ENCODE measurements at places on chromosomes 1 and 21. TPM values are rescaled to one million over a fixed set of nuclear protein-coding genes. Genes with fewer than 3 reads are reported as not detected.
A peak's percentile ranks its signal among the peaks of the same experiment; 100 is the strongest.

MMP23B gene
- total RNA-seq = 2.7 TPM

DNA sequence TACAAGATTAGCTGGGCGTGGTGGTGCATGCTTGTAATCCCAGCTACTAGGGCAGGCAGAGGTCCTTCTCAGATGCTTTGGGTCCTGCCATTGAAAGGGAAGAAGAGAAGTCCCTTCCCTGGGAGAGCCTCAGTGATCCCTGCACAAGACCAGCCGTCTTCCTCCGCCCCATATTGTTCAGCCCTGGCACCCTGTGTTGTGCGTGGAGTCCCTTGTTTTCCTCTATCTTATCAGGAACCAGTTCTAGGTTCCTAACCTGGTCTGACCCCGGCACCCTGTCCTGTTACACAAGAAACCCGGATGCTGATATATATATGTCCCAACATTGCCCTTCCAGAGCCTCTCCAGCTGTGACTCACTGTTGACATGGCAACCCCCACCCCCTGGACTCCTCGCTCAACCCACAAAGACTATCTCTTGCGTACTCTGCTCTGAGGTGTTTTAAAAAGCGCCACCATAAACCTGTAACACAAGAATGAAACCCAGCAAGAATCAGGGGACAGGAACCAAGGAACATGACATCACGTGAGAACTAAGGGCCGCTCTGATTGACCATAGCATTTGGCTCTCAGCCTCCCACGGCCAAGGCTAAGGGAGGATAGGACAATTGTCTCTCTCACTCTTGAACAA, 4.8 kb downstream of the MX2 start:
- no peak for DNase-seq

- DNase-seq = no peak
Measured at GRCh38 chr1:200653022-200653462, 16.7 kb downstream of the DDX59 start.

GRCh38 chr1:51578383-51579109, 38.3 kb upstream of the OSBPL9 start:
- DNase-seq = no peak

DNA sequence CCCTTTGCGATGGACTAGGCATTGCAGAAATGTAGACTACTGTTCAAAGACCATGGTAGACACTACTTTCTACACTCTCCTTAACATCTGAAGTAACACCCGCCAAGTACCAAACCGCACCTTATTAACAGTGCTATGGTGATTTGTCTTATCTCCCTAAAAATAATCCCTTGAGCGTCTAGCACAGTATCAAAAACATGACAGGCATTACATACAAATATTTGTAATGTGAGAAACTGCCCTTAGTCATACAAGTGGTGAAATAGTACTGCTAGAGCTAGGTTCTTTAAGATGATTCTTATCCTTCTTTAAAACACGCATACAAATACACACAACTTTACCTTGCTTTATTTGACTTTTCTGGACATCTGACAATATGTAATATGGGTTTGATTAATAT, 27.2 kb downstream of the PUM1 start:
- no peak for DNase-seq

DCST1 gene
- not detected for total RNA-seq

PTAFR gene
- total RNA-seq = not detected

- DNase-seq = no peak
Measured at GRCh38 chr21:45515241-45516061, 26.8 kb downstream of the SLC19A1 start.

DNA sequence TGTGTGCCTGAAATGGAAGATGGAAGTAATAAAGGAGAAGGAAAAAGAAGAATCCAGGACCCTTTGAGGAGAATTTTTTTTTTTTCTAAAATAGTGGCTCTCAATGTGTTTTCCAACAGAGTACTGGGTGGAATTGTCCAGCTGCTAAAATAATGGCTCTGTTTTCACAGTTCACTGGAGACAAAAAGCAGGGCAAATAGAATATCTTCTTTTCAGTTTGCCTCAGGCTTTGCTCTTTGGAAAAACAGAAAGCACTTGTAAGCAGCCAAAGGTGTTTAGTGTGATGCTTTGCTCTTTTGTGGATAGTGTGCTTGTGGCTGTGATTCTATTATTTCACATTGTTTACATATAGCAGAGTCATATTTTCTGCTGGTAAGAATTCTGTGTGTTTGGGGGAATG, 77.4 kb upstream of the MROH9 start:
- no peak for DNase-seq

DNA sequence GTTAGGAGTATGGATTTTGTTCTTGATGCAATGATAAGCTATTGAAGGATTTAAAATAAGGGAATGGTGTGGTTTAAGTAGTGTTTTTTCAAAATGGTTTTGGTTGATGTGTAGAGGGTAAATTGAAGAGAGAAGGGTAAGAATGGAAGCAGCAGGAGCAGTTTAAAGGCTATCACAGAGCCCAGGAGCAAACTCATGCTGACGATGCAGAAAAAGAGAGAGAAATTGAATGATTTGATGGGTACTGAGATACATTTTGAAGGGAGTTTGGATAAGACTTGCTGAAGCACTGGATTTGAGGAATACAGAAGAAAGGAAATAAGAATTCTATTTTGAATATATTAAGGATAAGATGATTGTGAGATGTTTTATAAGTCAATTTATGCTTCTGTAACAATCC, 300.8 kb upstream of the LYPLAL1 start:
- no peak for DNase-seq

- DNase-seq = no peak
Measured at GRCh38 chr21:34779860-34780259, 111.1 kb downstream of the CLIC6 start.

- no peak for DNase-seq
Measured at GRCh38 chr1:71068325-71069240, 12.3 kb downstream of the ZRANB2 start.

DNA sequence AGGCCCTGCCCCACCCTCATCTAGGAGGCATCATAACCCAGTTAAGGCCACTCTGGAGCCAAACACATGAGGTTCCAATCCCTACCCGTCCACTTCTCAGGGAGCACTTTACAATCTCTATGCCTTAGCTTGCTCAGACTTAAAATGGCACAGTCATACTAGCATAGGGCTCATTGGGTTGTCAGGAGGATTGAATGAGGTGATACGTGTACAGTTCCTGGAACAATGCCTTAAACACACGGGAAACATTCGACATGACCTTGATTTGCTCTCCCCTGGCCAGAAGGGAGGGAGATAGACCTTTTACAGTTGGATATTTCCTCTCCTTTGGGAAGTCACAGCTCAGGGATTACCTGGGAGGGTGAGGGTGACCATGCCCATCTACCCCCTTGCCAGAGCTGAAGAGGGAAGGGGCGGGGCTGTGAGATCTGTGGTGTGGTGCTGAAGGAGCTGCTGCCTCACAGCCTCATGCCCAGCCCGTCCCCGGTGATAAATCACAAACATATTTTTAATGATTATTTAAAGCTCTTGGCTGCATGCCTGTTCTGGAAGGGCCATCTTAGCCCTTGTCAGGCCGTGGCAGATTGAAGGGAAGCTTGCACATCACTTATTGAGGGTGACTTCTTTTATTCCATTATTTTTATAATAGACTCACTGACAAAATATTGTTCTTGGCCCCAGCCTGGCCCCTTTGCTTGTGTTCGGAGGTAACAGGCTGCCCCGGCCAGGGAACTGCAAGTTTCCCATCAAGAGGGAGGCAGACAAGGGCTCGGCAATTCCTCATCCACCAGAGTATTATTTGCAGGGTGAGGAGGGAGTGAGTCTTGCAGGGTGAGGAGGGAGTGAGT, 83.4 kb downstream of the FOXD2 start:
- no peak for DNase-seq

GRCh38 chr1:50930965-50931737, 28.9 kb downstream of the FAF1 start:
- no peak for DNase-seq

- no peak for DNase-seq
Measured at GRCh38 chr1:244735876-244736561, 83.1 kb downstream of the DESI2 start.

DNA sequence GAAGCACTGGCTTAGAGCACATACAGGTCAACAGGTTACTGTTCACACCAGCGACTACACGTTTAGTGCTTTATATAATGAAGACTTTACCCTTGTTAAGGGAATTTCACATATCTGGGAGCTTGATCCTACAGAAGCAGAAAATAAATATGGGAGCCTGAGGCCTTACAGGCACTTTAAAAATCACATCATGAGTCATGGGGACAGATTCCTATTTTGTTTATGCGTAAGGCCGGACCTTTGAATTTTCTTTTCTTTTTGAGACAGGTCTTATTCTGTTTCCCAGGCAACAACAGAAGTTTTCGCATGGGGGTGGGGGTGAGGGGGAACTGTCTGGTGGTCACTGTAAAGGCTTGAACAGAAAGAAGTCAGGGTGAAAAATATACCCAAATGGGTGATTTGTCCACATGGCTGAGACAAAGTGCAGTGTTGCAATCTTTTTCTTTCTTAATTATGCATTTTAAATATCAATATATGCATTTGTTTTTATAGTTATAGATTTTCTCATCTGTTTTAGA, 276.7 kb downstream of the KCNH1 start:
- DNase-seq = no peak

DNA sequence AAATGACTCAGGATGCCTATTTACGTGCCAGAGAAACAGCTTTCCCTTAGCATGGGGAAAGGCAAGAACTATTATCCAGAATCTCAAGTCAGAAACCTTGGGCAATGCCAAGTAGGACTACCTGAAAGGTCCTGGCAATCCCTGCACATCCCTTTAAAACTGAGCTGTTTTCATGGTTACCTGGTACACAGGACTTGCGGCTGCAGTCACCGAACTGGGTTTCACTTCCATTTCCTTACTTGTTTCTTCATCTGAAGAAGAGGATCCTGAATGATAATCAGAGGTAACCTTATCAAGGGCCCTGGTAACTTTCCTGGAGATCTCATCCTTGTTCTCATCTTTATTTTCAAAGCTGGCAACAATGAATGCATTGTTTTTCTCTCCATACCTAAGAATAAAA, 14.3 kb downstream of the BTG3 start:
- DNase-seq = no peak

GRCh38 chr1:61207416-61207815, 125.1 kb downstream of the NFIA start:
- no peak for DNase-seq

GRCh38 chr1:99963041-99963795, 6.6 kb upstream of the SLC35A3 start:
- no peak for DNase-seq

DNA sequence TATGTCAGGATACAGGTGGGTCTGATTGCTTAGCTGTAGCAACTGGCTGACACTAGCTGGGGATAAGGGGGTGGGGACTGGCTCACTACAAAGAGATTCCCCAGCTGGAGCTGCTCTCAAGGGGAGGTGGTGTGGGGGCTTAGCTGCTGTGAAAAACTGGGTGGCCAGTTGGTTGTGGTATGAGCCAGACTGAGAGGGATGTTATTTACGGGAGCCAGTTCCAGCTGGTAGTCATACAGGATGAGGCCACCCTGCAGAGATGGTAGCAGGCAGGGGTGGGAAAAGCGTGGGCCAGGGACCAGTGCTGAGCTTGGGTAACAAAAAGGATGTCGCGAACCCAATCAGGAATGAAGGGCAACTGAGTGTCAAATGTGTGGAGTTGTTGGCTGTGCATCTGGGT, 204.0 kb upstream of the C21orf91 start:
- no peak for DNase-seq

DNA sequence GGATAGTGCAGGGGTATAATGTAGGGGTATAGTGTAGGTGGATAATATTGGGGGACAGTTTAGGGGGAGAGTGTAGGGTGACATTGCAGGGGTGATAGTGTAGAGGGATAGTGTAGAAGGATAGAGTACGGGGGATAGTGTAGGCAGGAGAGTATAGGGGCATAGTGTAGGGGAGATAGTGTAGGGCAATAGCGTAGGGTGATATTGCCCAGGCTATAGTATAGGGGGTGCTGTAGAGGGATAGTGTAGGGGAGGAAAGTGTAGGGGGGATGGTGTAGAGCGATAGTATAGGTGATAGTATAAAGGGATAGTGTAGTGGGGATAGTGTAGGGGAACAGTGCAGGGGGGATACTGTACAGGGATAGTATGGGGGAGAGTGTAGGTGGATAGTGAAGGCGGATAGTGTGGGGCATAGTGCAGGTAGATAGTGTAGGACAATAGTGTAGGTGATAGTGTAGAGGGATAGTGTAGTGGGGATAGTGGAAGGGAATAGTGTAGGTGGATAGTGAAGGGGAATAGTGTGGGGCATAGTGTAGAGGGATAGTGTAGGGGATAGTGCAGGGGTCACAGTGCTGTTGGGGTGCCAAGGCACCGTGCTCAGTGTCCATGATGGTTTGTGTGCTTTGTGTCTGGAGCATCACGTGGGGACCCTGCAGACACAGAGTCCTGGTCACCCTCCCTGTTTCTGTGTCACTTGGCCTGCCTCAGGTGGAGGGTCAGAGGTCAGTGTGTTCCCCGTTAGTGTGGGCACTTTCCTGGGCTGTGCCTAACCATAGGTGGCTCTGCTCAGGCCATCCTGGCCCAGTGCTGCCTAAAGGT, 10.5 kb upstream of the ARF1 start:
- no peak for DNase-seq

- no peak for DNase-seq
Measured at GRCh38 chr1:12734651-12735050, 11.3 kb upstream of the CFAP107 start.

GRCh38 chr1:160954158-160955104, at the start of gene ITLN2:
Gene ITLN2, minus strand, starts transcription at chr1:160954809. Its CDS starts 68 bp downstream, at chr1:160954741.
- peak; percentile 50 for DNase-seq

GRCh38 chr1:11842154-11843041, 5.2 kb downstream of the NPPA start:
- peak; percentile 45 for DNase-seq

GRCh38 chr21:44568667-44569556, 4.6 kb upstream of the KRTAP10-4 start:
- no peak for DNase-seq

SEC16B gene
- total RNA-seq = 0.08 TPM

DNA sequence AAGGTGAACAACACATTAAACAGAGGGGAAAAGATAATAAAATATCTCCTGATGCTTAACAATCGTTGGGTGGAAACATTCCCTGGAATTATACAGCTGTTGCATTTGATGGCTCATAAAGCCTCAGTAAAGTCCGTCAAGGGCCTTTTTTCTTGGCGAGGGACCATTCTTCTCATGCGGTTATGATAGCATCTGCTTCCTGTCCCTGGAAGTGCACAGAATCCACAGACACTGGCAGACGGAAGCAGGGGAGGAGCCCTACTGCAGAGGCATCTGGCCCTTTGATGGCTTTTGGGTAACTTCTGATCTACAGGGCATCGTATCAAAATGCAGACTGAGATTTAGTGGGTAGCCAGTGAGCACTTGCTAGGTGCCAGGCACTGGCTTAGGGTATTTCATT, 286.9 kb downstream of the KIF26B start:
- DNase-seq = peak; percentile 49

DNA sequence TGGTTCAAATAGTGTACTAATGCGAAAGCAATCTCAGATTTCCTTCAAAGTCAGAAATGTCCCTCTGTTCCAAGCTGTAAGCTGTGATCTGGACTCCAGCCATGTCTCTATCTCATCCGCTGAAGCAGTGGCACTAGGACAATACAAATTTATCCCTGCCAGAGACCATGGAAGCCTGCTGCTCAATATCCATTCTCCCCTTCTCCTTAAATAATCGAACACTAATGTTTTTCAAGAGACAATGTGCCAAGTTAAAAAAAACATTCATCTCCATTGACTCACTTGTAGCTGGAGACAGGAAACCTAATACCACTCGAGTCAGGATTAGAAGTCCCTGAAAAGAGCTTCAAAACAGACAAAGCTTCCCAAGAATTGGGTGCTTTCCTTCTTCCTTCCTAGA, 38.5 kb upstream of the PGBD5 start:
- DNase-seq = no peak

Data from SJCRH30 (cell line).